ENCODE measurements at places on chromosomes 7 and 10.

- DNase-seq = peak; percentile 5
Observed at GRCh38 chr7:136687693-136688322, 180.6 kb upstream of the CHRM2 start.

DNA sequence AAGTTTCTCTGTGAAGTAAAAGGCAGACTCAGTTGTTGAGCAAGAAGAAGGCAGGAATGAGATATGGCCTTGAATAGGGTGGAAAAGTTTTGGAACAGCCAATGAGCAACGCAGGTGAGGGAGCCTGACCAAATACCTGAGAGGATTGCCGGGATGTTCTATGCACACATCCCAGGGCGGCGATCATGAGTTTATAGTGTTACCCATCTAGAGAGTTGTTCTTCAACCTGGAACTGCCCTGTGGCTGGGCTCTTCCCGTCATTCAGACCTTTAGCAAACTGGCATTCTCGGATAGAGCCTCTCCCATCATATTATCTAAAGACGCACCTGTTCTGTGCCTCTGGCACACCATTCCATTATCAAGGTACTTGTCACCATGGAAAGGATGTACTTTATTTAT, 103.0 kb upstream of the KIF5B start:
- DNase-seq = no peak

GRCh38 chr10:30744106-30744505, 114.6 kb upstream of the LYZL2 start:
- no peak for DNase-seq

DNA sequence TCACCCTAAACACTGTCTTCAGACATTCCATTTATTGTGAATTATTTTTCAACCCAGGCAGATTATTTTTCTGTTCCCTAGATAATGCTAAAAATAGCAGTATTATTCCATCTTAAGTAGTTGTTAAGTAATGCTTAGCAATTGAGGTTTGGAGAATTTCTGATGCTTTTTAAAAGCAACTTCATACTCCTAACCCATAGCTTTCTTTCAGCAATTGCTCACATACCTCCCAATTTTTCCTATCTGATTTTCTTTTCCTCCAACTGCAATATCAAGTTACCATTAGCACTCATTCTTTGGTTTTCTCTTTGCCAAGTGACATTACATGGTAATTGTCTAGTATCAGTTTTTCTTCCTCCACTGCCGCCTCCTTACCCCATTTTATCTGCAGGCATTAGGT, 104.7 kb downstream of the GPR85 start:
- DNase-seq = no peak

DNA sequence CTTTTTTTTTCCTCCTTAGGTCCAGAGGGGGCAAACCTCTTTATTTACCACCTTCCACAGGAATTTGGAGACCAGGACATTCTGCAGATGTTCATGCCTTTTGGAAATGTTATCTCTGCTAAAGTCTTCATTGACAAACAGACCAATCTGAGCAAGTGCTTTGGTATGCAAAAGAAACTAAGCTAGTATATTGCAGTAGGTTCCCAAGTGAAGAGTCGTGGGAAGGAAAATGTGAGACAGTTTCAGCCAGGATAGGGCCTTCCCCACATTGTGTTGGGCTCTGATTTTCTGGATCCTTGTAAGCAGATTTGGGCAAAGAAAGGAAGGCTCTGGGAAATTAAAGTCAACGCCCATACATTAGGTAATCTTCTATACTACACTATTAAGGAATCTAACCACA, 285.6 kb downstream of the USP6NL start:
- DNase-seq = no peak

GRCh38 chr7:105799006-105799405, 77.4 kb downstream of the ATXN7L1 start:
- no peak for DNase-seq

DNA sequence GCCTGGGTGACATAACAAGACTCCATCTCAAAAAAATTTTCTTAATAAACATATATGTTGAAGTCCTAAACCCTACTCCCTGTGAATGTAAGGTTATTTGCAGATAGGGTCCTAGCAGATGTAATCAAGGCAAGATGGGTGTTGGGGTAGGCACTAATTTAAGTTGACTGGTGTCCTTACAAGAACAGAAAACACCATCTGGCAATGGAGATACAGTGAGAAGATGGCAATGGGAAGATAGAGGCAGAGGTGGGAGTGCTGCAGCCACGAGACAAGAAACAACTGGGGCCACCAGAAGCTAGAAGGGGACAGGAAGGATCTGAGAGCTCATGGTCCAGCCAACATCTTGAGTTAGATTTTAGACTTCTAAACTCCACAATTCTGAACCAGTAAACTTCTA, 606.4 kb downstream of the CNTNAP2 start:
- DNase-seq = no peak

- peak; percentile 85 for DNase-seq
Observed at GRCh38 chr7:123624527-123625183, 23.0 kb downstream of the ASB15 start.

DNA sequence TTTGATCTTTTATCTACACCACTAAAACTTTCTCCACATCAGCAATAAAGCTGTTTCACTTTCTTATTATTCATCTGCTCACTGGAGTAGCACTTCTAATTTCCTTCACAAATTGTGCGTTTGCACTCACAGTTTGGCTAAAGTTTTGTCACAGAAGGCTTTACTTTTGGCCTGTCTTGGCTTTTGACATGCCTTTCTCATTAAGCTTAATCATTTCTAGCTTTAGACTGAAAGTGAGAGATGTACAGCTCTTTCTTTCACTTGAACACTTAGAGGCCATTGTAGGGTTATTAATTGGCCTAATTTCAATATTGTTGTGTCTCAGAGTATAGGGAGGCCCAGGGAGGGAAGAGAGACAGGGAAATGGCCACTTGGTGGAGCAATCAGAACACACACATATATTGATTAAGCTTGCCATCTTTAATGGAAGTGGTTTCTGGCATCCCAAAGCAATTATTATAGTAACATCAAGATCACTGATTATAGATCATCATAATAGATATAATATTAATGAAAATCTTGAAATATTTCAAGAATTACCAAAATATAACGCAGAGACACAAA, 512.5 kb downstream of the ETV1 start:
- no peak for DNase-seq

DNA sequence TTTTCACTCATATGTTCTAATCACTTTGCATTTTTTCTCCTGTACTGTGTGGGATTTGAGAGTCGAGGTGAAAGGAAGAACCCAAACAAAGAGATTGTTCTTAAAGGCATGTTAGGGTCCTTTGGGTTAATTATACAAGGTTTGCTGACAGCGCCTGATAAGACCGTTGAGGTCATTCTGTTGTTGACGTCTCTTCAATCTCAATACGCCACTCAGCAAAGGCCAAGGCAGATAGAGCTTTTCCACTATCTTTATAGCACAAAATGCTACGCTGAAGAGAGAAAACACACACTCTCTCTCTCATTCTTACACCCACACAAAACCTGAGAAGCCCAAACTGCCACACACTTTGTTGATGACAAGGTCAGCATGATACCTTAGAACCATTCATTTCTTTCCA, 228.7 kb downstream of the CNTNAP2 start:
- no peak for DNase-seq

DNA sequence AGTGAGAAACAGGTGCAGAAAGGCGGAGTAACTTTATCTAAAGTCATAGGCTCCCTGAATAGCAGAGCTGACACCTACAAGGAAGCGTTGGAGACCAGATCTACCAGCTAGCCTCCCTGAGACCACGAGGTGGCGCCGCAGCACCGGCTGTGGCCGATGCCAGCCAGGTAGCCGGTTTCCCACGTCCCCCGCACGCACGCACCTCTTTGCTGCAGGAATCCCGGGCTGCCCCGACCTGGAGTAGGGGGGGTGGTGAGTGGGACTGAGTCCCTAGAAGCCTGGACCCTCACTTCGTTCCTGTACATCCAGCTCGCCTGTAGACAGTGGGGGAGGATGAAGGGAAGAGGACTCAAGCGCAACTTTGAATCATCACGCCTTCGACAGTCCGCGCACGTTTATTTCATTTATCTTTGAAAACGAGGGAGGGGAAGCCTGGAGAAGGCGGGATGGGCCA, 3.7 kb downstream of the ELOVL3 start:
- peak; percentile 94 for DNase-seq

- DNase-seq = no peak
Observed at GRCh38 chr10:3477683-3478082, 305.1 kb upstream of the PITRM1 start.

DNA sequence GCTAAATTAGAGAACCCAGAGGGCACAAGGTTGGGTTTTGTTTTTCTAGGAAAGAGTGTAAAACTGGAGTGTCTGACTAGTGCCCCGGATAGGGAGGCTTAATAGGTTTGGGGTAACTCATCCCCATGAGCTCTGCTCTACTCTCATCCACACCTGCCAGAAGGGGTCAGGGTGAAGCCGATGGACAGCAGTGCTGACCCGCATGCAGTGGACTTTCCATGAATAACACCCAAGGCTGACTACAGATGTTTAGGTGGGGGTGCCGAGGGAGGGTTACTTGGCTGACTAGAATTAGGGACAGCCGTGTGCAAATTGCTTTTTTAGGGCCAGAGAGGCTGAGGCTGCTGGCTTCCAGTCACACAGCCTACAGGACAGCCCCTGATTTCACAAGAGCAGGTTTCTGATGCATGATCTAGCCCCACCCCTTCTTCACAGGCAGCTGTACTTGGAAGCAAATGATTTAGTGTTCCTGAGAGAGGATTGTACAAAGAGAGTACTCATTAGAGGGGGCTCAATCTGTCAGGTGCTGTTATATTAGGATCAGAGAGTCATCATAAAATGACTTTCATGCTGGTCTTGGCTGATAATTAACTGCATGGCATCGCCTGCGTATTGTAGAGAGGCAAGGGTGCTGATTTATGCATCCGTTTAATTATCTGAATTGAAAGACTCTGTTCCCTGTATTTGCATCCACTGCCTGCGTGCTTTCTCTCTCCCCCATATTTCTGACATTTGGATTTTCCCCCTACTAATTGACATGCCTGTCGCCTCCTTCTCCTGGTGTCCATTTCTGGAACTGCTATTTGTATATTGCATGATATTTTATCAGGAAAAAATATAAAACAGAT, 9.5 kb downstream of the INHBA start:
- DNase-seq = no peak

- no peak for DNase-seq
Observed at GRCh38 chr10:70655316-70655715, 17.0 kb upstream of the ADAMTS14 start.

- no peak for DNase-seq
Observed at GRCh38 chr7:17357952-17358351, 59.5 kb downstream of the AHR start.

- DNase-seq = no peak
Observed at GRCh38 chr10:20970044-20970443, 72.9 kb upstream of the NEBL start.

GRCh38 chr10:28445516-28445915, 87.4 kb upstream of the WAC start:
- DNase-seq = no peak

DNA sequence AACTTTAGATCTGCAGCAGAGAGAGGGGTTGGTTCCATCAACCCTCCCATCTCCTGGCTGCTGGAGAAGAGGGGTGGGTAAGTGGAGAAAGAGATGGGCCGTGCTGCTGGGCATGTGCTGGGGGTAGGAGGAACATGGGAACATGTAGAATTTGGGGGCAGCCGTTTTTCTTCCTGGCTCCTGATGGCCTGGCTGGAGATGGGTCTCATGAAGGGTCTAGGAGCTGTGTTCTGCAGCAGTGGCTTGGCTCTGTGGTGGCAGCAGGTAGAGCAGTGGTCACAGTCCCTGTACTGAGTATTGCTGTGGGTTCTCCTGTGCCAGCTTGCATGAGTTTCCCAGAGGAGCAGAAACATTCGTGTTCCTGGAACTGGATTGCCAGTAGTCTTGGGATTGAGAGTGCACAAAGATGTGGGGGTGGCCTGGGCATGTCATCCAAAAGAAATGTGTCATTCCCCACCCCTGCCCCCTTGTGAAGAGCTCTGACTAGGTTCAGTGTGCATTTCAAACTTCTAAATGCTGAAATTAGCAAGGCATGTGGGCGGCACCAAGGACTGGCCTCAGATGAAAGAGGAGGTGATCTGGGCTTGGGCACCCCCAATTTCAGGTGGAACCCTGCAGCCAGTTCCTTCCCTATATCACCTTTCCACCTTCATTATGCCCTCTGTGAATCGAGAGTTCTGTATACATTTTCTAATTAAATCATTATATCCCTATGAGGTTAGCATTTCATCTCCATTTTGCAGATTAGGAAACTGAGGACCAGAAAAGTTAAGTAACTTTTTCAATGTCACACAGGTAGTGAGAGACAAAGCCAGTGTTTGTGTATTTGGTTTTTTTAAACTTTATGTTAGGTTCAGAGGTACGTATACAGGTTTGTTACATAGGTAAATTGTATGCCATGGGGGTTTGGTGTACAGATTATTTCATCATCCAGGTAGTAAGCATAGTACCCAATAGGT, 2.1 kb downstream of the CHST3 start:
- DNase-seq = no peak

DNA sequence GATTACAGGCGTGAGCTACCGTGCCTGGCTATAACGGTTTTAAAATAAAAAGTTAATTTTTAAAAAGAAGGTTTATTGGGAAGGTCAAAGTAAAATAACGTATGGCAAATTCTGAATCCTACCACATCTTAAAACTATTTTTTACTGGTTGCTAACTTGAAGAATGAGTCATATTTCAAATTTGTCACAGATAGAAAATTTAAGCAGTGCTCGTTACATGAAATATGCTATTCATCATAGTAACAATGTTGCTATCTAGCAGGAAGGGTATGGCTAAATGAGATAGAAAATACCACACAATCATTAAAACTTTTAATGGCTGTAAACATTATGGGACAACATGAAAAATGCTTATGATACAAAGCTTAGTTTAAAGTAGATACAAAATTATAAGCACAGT, 500.5 kb downstream of the PHTF2 start:
- no peak for DNase-seq

Data from activated CD4-positive, alpha-beta T cell treated with anti-CD3 and anti-CD28 coated beads for 36 hours (primary cell).